Posterior cingulate gyrus (tissue), 11 donors: ENCODE measurements at places on chromosomes 6 and 20.

DNA sequence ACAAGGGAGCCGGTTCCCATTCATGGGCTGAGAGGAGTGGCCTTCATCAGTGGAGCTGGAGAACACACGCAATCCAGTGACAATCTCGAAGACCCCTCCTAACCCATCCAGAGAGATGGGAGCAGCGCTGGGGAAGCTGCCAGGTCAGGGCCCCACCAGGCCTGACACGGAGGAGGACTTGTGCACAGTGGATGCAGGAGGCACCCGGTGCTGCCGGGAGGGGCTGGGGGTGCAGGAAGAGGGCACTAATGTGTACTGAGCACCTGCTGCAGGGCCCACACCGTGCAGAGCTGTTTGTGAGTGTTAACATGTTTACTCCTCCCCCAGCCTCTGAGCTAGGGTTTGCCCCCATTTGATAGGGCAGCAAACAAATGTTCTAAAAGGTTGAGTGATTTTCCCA lies 43.8 kb upstream of the GPR6 start:
- no peak for DNase-seq

DNA sequence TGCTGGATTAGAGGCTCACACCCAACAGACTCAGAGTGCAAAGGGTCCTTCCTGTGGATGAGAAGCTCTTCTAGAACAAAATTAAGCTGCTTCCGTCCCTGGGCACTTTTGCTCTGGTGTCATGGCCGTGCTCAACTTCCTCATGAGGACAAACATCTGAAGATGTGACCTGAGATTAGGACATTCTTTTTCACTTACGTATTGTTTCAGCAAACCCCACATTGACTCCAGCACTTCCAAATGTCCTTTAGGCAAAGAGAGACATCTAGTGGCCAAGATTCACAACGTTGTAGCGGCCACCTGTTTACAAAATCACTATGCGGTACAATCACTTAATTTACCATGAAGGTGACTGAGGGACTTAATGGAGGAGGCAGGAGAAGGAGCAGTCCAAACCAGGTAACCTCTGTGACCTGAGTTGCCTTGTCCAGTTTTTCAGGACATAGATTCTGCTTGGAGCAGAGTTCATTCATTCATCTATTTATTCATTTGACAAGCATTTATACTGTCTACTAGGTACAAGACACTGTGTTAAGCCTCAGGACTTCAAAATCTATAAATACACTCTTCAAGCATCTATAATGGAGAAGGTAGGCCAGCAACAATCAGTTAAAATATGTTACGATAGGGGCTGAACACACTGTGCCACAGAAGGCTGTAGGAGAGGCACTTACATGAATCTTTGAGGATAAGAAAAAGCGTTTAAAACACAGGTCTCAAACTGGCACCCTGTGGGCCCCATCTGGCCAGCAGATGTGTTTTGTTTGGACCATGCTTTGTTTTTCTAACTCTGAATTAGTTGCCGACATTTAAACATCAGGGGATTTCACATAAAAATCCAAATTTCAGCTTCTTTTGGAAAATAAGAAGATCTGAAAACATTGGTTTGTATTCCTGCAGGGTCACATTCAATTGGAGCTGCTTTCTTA lies 5.6 kb upstream of the ADGRF1 start:
- no peak for DNase-seq

- DNase-seq: no peak
These were observed 130.4 kb upstream of the SMLR1 start for GRCh38 chr6:130696806-130697205.

DNA sequence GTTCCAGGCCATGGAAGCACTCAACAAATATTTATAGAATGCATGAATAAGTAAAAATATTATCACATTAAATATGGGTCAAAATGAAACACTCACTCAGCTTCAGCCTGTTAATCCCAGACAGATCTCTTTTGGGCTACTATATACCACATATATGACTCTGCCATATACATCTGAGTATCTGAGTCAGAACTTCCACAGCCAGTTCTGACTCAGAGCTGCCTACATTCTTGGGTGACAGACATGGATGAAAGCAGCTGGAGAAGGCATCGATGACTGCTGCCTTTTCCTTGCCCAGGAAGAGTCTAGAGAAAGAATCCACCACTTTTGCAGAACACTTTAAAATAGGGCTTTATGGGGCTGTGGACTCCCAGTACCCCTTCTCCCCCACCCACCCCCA lies 11.5 kb upstream of the PDYN start:
- DNase-seq: no peak

DNA sequence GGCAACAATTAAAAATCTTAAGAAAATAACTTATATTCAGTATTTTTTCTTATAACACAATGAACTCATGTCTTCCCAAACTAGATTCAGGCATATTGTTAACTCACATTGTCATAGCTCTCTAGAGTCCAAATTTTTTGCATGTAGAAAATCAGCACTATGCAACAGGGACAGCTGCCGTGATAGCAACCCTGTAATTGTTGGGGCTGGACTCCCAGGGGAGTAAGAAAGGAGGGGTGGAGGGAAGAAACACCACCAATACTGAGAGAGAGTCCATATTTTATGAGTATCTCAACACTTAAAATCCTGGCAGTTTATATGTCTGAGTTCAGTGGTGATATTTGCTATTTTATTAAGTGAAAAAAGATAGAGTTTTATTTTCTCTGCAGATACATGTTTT lies 89.6 kb upstream of the HS3ST5 start:
- no peak for DNase-seq

GRCh38 chr6:10719964-10720264 lies 3.0 kb upstream of the TMEM14C start:
- no peak for DNase-seq

DNA sequence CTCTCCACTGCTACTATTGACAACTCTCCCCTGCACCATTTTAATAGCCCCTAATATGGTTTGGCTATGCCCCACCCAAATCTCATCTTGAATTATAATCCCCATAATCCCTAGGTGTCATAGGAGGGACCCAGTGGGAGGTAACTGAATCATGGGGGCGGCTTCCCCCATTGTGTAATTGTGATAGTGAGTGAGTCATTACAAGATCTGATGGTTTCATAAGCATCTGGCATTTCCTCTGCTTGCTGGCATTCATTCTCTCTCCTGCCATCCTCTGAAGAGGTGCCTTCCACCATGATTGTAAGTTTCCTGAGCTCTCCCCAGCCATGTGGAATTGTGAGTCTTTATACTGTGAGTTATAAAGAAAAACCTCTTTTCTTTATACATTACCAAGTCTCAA lies 74.1 kb upstream of the TCF21 start:
- DNase-seq: no peak

DNA sequence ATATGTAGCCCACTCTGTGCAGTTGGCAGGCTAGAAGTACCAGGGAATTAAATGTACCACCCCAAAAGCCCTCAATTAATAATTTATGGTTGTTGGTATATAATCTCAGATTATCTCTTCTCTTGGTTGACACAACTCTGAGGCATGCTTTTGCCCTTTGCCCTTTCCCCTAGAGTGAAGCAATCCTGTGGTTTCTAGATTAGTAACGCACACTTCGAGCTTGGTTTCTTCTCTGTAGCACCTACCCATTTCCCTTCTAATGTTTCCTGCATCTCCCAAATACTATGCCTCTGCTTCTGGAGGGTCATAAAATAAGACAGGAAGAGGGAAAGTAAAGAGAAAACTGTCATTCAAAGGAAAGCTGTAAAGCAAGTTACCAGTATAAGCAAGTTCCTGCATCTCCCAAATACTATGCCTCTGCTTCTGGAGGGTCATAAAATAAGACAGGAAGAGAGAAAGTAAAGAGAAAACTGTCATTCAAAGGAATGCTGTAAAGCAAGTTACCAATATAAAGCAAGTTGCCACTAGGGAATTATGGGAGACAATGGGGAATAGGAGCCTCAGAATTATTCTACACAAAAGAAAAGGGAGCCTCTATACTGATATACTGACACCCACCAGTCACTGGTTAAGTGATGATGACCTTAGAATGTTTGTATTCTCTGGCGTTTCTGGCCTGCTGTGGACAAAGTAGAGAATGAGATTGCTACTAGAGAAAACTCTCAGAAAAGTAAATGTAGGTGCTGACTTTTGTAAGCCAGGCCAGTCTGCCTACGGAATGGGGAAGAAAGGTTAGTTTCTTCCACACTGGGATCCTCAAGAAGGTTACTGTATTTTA lies 862.6 kb upstream of the MAN1A1 start:
- no peak for DNase-seq

DNA sequence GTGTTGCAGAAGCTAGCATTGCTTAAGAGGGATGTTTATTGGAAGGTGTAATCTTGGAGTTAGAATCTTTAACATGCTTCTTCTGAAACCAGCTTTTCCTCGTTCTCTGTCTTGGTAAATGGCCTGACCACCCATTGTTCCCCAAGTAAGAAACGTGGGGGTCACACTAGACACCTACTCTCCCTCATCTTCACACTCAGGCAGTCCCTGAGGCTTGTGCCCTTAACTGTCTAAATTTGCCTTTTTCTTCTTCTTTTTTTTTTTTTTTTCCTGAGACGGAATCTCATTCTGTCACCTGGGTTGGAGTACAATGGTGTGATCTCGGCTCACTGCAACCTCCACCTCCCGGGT lies 16.2 kb upstream of the ARFGEF2 start:
- no peak for DNase-seq

GRCh38 chr20:2116170-2116940 lies 14.7 kb downstream of the STK35 start:
- DNase-seq: no peak

- no peak for DNase-seq
These were observed 1053.4 kb upstream of the CITED2 start for GRCh38 chr6:140427842-140428241.

DNA sequence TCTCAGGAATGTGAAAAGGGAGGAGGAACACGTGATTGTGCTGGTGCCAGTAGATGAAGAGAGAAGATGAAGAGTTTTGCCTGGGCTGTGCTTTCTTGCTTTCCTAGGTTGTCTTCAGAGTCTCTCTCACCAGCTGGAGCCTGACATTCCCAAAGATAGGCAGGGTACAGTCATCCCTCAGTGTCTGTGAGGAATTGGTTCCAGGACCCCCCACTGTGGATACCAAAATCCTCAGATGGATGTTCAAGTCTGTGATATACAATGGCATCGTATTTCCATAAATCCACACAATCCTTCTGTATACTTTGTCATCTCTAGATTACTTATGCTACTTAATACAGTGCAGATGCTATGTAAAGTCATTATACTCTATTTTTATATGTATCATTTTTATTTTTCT lies 113.5 kb downstream of the SAMD5 start:
- DNase-seq: no peak

DNA sequence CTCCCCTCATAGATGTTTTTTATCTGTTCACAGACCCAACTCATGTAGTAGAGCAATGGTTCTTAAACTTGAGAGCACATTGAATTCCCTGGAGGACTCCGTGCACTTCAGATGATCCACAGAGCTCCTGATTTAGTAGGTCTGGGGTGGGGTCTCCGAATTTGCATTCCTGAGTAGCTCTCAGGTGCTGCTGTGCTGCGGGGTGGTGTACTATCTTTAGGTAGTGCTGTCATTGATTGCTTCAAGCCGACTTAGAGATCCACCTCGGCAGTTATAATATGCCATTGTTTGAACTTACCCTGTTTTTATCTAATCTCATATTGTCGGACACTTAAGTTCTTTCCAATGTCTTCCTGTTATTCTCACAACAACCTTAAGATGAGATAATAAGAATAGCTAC lies 45.0 kb downstream of the BMP2 start:
- DNase-seq: no peak
